ENCODE measurements at places on chromosomes 2 and 18. TPM values are rescaled to one million over a fixed set of nuclear protein-coding genes. Genes with fewer than 3 reads are reported as not detected.

FASTKD1 gene
- 24.8 TPM for total RNA-seq

DSG1 gene
- not detected for total RNA-seq

CIB4 gene
- total RNA-seq: not detected

HAUS1 gene
- 9.2 TPM for total RNA-seq
